ENCODE measurements at places on chromosomes 1 and 21. TPM values are rescaled to one million over a fixed set of nuclear protein-coding genes. Genes with fewer than 3 reads are reported as not detected.

Gene COL8A2
- 3.4 TPM for total RNA-seq

Gene GJA9
- total RNA-seq: not detected

Gene KCNT2
- total RNA-seq: 3.0 TPM

- no peak overlapping the region for H3K4me3 ChIP-seq
- no peak overlapping the region for H3K27ac ChIP-seq
- no peak for DNase-seq
- H3K36me3 ChIP-seq: no peaks in the 10 kb centered on the region
- H3K4me1 ChIP-seq: no peaks in the 10 kb centered on the region
Measured at GRCh38 chr1:213657879-213658278, 329.9 kb upstream of the PROX1 start.

DNA sequence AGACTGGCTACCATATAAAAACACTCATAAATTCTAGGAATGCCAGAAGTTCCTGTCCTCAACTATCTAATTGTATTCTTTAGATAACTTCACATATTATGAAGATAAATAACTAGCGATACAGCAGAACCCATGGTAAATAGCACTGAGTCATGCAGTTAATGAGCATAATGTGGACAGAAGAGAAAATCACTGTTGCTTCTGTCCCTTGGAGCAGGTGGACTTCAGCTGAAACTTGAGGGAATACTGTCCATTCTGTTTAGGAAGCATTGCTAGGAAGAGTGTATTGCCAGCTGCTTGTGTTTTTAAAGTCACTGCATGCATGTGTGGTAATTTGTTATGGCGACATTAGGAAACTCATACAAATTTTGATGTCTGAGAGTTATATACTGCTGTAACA, 854.4 kb downstream of the LTN1 start:
- H3K4me3 ChIP-seq: no peak overlapping the region
- no peaks in the 10 kb centered on the region for H3K4me1 ChIP-seq
- H3K27ac ChIP-seq: no peak overlapping the region
- no peaks in the 10 kb centered on the region for H3K27me3 ChIP-seq
- no peak for DNase-seq

- peak overlapping the region; percentile 100 for H3K27ac ChIP-seq
- H3K4me3 ChIP-seq: no peak overlapping the region
- no peaks in the 10 kb centered on the region for H3K36me3 ChIP-seq
Measured at GRCh38 chr1:27491748-27492700, 2.1 kb upstream of the WASF2 start.

DNA sequence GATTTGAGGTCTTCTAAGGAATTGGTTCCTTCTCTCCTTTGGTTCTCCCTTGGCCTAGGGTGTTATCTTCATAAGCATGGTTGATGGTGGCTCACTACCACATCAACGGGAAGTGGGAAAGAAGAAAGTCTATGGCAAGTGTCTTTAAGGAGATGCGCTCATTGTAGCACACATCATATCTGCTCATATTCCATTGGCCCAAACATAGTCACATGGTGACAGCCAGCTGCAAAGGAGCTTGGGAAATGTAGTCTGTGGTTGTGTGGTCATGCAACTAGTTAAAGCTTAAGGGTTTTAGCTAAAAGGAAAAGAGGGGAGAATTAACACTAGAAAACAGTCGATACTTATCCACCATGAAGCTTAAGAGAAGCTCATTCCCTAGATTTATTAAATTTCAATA, 11.4 kb upstream of the MRPS6 start:
- no peak overlapping the region for H3K4me3 ChIP-seq
- DNase-seq: no peak
- H3K4me1 ChIP-seq: no peaks in the 10 kb centered on the region
- no peaks in the 10 kb centered on the region for H3K27me3 ChIP-seq
- no peaks in the 10 kb centered on the region for H3K36me3 ChIP-seq

DNA sequence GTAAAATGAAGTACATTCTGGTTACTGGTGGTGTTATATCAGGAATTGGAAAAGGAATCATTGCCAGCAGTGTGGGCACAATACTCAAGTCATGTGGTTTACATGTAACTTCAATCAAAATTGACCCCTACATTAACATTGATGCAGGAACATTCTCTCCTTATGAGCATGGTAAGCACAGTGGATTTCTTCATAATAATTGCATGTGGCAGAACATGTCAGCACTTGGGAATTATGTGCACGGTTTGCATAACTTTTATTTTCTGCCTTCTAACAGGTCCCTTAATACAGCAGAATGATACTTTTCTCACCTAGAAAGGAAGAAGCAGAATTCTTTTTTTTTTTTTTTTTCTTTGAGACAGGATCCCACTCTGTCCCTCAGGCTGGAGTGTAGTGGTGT, 3.8 kb downstream of the CTPS1 start:
- no peak overlapping the region for H3K4me3 ChIP-seq
- H3K36me3 ChIP-seq: no peaks in the 10 kb centered on the region
- no peak overlapping the region for H3K27ac ChIP-seq
- H3K27me3 ChIP-seq: no peaks in the 10 kb centered on the region
- DNase-seq: no peak

DNA sequence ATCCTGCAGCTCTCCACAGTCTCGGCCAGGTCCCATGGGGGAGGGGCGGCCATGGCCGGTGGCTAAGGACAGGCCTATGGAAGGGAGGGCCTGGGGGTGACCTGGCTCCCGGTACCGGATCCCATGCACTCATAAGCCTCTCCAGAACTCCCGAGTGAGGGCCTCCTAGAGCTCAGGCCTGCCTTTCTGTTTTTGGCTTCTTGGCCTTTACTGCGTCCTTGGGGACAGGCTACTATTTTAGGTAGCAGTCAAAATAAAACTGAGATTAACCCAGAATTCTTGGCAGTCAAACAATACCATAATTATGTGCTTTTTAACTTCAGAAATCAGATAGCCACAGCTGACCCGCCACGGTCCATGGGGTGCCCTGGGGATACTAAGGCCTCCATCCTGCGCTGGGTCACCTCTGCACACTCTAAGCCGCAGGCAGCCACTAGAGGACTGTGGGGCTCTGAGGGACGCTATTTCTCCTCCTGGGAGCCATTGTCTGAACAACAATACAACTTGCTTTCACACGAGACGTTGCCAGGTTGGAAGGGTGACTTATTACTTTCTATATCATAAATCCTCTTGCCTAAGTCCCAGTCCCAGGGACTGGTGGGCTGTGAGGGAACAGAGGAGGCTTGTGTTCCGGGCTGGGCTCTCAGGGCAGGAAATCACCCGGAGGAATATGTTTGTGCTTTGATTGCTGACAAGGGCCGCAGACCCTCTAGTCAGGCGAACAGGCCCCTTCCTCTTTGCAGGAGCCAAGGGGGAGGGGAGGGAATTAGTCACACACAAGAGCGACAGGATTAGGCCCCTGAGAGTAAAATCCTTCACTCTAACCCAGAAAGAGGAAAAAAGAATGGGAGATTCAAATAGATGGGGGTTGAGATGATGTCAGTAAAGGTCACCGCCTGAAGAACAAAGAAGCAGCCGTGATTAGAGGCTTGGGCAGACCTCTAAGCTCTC, 40.7 kb upstream of the BCAR3 start:
- H3K4me1 ChIP-seq: no peaks in the 10 kb centered on the region
- H3K36me3 ChIP-seq: no peaks in the 10 kb centered on the region
- peak overlapping the region; percentile 45 for H3K27ac ChIP-seq
- no peak overlapping the region for H3K4me3 ChIP-seq
- DNase-seq: no peak

DNA sequence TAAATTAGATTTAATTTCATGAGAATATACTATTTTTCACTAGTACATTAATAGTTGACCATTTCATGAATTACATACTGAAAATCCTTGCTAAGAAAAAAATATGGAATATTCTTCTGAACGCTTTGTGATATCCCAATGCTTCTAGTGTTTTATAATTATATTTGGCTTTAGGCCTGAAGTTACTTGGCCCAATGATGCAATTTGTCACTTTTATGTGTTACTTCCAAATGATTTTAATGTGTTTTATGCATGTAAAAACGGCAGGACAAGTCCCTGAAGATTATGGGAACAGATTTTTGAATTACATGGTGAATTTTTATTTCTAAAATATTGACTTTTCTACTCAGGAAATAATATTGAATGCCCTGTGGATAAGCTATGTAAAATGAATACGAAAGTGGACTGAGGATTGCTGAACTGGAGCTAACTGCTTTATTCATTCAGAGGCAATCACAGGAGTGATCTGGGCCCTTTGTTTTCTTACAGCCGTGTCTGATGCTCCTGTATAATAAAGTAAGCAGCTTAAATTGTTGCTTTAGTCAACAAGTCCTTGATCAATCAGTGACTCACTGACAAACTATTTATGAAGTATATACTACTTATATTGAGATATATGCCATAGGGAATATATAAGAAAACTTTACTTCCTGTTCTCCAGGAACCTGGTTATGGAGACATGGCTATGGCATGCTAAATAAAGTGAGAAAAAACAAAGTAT, 543.0 kb upstream of the RGS18 start:
- H3K27me3 ChIP-seq: no peaks in the 10 kb centered on the region
- no peak overlapping the region for H3K4me3 ChIP-seq
- H3K36me3 ChIP-seq: no peaks in the 10 kb centered on the region
- no peaks in the 10 kb centered on the region for H3K4me1 ChIP-seq
- DNase-seq: no peak
- no peak overlapping the region for H3K27ac ChIP-seq

DNA sequence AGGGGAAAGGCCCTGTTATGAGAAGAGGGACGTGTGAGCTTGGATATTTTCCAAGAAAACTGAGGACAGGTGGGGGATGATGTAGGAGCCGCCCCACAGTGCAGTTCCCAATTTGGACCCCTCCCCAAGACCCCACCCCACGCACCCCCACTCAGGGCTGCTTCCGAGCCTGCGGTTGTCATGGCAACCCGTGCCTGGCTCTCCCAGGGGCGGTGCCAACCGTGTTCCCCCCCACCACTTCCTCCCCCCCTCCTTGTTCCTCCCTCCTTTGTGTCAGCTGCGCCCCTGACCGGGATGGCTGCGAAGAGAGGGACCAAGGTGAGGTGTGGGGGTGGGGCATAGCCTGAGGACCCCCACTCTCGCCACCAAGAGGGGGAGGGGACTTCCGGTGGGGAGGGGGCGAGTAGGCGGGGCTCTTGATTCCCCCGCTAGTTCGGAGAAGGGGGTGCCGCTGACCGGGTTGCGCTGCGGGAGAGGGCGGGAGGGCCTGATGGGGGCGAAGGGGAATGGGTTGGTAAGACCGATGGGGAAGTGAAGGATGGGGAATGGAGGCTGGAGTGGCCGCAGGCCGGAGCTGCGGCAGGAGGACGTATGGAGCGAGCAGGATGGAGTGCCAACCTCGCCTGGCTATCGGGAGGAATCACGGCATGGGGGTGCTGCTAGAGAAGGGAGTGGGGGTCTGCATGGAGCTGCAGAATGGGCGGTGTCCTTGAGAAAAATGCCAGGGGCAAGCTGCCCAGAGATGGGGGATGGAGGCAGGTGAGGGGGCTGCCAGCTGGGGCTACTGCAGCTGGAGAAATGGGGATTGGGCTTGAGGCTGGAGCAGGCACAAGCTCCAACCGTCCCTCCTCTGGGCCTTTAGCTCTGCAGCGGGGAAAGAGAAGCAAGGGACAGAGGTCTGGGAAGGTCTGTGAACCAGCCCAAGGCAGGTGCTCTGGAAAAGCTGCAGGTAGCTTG, 953 bp downstream of the TRIM46 start:
- H3K4me3 ChIP-seq: peak overlapping the region; percentile 76
- H3K27me3 ChIP-seq: no peaks in the 10 kb centered on the region
- no peaks in the 10 kb centered on the region for H3K36me3 ChIP-seq
- H3K4me1 ChIP-seq: no peaks in the 10 kb centered on the region
- peak; percentile 19 for DNase-seq

DNA sequence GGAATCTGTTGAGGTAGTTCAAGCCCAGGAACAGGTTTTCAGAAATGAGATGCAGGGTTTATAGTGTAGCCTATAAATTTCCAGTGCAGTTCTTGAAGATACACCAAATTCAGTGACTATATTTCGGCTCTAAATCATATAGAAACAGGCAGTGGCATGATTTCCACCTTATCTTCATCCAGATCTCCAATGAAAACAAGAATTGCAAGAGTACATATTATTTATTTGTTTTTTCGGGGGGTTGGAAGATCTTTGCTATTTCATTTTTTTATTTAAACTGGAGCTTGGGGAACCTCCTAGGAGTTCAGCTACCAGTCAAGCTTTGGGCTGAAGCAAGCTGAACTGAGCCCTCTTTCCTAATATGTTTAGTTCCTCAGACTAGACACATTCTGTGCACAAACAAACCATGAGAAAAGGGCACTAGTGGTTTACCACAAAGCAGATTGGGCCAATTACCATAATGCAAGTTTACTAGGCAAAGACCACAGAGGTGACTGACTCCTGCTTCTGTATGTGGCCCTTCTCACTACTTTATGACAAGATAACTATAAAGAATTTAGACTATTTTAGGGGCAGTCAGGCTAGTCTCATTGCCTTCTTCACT, 68.5 kb downstream of the RGS2 start:
- DNase-seq: no peak
- H3K27me3 ChIP-seq: no peaks in the 10 kb centered on the region
- H3K4me1 ChIP-seq: no peaks in the 10 kb centered on the region
- H3K4me3 ChIP-seq: no peak overlapping the region
- H3K27ac ChIP-seq: no peak overlapping the region

DNA sequence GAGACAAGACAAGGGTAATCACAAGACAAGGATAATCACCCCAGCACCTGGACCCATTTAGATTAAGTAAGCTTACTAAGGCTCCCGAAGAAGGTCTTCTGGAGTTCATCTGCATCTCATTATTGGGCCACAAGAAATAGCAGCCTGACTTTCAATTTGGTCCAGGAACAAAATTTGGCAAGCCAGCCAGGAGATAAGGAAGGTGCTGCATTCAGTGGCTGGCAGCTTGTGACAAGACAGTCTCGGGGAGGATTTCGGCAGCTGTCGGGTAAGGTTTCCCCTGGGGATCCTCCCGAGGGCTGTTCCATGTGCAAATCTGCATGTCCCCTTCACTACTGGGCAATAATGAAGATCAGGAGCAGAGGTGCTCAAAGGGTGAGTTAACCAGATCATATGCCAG, 195.2 kb downstream of the FCRL5 start:
- H3K27me3 ChIP-seq: no peaks in the 10 kb centered on the region
- DNase-seq: no peak
- H3K27ac ChIP-seq: no peak overlapping the region
- no peak overlapping the region for H3K4me3 ChIP-seq
- H3K36me3 ChIP-seq: no peaks in the 10 kb centered on the region

- H3K27me3 ChIP-seq: no peaks in the 10 kb centered on the region
- H3K4me3 ChIP-seq: no peak overlapping the region
Measured at GRCh38 chr1:179007233-179007632, 18.5 kb upstream of the FAM20B start.

GRCh38 chr1:226490426-226490809, 58.1 kb upstream of the STUM start:
- no peaks in the 10 kb centered on the region for H3K27me3 ChIP-seq
- no peaks in the 10 kb centered on the region for H3K36me3 ChIP-seq
- no peak for DNase-seq

Data from breast epithelium (tissue), 4 donors.